NK-92 treated with Interleukin-12 subunit alpha and Interleukin-12 subunit beta, amount 100 ng/mL, for 24 hours (cell line): ENCODE measurements at places on chromosomes 6 and 20.

- DNase-seq = no peak
Measured at GRCh38 chr6:142300758-142301650, 803 bp upstream of the ADGRG6 start.

GRCh38 chr20:2390951-2391675 is 10.4 kb downstream of the TGM6 start:
- DNase-seq = no peak

DNA sequence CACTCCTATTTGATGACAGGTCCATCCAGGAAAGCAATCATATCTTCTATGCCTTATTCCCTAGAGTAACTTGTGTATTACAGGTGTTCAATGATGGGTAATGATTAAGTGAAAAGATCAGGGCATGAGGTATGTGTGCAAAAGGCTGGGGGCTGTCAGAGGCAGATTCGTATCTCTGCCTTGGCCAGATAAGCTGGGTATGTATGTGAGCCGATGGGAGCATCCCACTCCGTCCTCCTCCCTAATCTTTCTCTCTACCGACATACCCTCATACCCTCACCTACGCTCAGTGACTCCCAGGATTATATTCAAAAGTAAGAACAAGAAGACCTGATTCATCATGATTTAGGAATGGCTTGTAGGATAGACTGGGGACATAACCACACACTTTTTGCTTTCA is 238.7 kb downstream of the PLCB1 start:
- DNase-seq = no peak

DNA sequence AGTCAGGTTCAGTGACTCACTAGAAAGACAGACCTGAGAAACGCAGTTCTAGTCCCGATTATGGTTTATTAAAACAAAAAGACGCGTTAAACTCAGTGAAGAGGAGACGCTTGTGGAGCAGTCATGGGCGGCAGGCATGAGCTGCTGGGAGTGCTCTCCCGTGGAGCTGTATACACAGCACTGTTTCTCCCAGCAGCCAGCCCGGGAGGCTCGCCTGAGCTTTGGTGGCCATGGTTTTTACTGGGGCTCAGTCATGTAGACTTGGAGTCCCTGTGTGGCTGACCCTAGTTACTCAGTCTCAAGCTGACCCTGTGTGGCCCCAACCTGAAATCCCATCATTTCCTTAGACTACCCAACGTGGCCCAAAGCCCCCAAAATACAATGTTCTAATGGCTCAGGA is 41.2 kb upstream of the BHLHE23 start:
- no peak for DNase-seq

DNA sequence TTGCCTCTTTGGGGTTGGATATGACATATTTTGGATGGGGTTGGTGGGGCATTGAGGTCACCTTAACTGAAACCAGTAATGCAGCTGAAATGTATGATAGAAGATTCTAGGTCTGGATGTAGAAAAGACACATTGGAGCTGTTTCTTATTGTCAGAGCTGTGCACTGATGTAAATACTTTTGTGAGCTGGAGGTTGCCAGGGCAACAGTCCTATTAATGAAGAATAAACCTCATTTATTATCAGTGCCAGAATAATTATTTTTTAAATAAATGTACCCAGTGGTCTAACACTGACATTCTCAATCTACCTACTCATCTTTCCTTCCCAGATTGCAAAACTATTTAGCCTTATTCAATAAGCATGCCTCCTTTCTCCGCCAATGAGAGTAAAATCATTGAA is 57.0 kb downstream of the CAP2 start:
- DNase-seq = no peak

GRCh38 chr6:37149745-37150144 is 20.2 kb upstream of the PIM1 start:
- DNase-seq = no peak

DNA sequence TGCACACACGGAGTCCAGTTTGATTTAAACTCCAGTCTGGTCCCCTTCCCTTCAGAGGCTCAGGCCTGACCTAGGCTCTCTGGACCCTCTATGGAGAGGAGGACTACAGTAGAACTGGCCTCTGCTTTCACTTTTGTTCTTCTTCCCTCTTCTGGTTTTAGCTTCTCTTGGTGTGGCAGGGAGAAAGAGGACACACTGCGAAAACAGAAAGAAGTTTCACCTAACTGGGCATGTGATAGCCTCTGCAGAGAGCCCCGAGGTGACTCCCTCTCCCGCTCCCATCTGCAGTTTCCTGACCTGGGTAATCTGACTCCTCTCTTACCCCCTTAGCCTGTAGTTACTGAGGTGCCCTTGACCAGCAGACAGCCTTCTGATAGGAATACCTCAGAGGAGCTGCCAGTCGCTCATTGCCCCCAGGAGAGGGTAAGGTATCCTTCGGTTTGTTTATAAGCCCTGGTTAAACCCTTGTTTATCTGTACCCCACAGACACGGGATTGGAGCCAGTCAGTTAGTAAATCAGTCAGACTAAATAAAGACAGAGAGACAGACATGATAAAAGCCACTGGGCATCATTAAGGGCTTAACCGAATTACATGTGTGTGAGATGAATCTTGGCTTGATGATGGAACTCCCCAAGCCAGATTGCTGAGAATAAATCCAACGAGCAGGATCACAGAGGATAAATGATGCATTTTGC is 12.0 kb upstream of the DTNBP1 start:
- no peak for DNase-seq

DNA sequence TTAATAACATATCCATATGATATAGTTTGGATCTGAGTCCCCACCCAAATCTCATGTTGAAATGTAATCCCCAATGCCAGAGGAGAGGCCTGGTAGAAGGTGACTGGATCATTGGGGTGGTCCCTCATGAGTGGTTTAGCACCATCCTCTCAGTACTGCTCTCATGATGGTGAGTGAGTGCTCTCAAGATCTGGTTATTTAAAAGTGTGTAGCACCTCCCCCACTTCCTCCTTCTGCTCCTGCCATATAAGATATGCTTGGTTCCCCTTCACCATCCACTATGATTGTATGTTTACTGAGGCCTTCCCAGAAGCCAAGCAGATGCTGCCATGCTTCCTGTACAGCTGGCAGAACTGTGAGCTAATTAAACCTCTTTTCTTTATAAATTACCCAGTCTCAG is 22.9 kb downstream of the IRF4 start:
- DNase-seq = no peak

GRCh38 chr6:31718265-31718664 is 3.1 kb downstream of the LY6G6D start:
- DNase-seq = no peak

DNA sequence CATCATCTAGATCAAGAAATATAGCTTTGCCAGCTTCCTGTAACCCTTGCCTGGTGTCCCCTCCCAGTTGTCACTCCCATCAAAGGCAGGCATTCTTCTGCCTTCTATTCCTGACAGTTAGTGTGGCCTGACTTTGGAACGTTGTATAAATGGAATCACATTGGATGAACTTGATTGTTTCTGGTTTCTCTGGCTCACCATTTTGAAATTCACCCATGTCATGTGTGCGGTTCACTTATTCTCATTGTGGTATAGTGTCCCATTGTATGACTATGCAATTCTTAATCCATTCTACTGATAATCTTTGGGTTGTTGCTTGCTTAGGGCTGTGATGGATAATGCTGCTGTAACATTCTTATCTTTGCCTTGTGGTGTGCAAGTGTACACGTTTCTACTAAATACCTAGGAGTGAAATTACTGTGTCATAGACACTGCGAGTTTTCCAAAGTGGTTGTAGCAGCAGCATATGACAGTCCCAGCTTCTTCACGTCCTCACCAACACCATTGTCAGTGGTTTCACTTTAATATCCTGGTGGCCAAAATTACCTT is 73.2 kb downstream of the VEGFA start:
- DNase-seq = no peak

- DNase-seq = no peak
Measured at GRCh38 chr6:164408868-164409267, 900.5 kb downstream of the C6orf118 start.

DNA sequence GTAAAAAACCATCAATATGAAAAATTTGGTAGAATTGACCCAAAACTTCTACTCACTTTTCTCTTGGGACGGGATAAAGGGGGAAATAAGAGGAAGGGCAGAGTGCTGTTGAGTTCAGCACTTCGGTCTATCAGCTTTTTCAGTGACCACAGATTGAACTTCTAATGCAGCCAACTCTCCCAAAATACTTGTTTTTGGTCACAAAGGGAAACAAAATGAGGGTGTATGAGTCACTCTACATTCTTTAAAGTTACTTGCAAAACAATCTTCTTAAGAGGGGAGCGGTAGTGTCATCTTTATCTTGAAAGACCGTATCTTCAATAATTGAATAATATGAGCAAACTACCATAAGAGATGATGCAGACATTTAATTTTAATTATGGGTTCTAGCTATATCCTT is 661.3 kb downstream of the CD109 start:
- DNase-seq = no peak

GRCh38 chr6:2205396-2205795 is 40.0 kb downstream of the GMDS start:
- DNase-seq = no peak

DNA sequence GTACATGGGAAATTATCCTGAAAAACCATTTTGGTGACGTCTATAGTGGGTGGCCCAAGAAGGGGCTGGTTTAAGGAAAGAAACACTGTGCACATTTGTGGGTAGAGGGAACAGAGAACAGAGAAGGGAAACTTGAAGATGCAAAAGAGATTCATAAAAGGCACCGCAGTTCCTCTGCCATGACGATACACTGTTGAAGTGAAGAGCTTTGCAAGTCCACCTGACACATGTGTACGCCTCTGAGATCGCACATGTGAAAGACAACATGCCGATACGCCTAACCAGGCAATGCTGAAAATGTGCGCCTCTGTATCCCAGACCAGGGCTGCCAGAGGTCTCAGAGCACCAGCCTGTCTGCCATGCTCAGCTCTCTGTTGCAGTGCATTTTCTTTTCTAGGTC is 180.9 kb downstream of the KIF16B start:
- DNase-seq = no peak

GRCh38 chr20:22908437-22908836 is 126.7 kb upstream of the SSTR4 start:
- no peak for DNase-seq

- no peak for DNase-seq
Measured at GRCh38 chr6:91341473-91341872, 754.6 kb upstream of the MAP3K7 start.

DNA sequence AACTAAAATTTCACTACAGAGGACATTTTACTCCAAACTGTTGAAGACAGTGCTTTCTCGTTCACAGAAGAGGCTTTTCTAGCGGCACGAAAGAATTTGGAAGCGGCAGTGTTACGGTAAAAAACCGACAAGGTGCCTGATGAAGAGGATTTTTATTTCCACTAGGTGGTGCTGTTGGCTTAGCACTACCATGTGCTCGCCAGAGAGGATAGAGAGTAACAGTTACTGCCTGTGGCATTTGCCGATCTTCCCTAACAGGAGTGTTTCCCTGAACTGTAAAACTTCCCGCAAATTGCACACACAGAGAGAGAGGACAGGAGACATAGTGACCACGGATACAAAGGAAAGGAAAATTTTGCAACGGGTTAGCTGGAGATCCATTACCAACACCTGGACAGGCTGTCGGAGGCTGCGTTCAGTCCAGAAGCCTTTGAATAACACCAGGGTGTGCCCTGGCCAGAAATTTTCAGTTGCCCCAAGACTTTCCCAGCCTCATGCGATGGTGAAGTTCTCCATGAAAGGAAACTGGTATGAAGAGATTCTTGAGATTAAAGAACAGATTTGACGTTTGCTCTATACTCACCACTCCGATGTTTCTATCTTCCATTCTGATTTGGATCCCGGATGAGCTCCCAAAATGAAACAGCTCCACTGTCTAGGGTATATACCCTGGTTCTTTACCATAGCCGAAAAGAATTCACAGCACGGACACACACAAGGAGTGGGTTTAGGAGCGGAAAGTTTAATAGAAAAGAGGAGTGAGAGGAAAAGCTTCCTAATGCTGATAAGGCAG is 48.1 kb downstream of the HLA-DPB1 start:
- no peak for DNase-seq

DNA sequence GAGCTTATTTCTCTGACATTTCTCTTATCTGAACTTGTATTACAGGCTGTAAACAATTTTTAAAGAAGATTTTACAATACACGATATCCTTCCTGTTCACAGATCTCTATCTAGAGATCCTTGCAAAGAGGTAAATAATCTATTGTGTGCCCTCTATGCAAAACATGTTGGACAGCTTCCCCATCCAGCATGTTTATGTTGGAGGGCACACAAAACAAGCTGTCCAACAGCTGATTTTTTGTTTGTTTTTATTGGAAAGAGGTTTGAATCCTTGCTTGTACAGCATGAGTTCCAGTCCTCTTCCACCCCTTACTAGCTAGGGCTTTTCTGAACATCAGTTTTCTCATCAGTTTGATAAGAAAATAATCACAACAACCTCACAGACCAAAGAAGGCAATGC is 62.3 kb upstream of the SYNDIG1 start:
- DNase-seq = no peak

- DNase-seq = no peak
Measured at GRCh38 chr6:22251348-22251747, 45.5 kb downstream of the PRL start.

DNA sequence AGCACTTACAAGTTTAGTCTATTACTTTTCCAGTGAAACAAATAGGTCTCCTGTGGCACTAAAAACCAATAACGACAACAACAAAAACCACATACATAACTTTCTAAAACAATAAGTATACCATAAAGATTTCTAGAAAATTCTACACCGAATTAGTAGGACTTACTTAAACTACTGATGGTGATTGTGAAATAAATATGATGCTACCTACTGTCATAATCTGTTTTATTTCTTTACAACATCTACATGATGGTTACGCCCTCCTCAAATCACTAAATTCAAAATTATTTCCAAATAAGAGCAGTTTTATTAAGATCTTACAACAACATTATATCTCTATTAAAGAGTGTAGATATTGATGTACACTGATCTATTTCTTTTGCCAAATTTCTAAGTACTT is 147.0 kb downstream of the DST start:
- no peak for DNase-seq

- no peak for DNase-seq
Measured at GRCh38 chr6:20978151-20978614, 443.9 kb downstream of the CDKAL1 start.

- peak; percentile 54 for DNase-seq
Measured at GRCh38 chr6:26286168-26286877, 78.7 kb upstream of the BTN3A2 start.

DNA sequence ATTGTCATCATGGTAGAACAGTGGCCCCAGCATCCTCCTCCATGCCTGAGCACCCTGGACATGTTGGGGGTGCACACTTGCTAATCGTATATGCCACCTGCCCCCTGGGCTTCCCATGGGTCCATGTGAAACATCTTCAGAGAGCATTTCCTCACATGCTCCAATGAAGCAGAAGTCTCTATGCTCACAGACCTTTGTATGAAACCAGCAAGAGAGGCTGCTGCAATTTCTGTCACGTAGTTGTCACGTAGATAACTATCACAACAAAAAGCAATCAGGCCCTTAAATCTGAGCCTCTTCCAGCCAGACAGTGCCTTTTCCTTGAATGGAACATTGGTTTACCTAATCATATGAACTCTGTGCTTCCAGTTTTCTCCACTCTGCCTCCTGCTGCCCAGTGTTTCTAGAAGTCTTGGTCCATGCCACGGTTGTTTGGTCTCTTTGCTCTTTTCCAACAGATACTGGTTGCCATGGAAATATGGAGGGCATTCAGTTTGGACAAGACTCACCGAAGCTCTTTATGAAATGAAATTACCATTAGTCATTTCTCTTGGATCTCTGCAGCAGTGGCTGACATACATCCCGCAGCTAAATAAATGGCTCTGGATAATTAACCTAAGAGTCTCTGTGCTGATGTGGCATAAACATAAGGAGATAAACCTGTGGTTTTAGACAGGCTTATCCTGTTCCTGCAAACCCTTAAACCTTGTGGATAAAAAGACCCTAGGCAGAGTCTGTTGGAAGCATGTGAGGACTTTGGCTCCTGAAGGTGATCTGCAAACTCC is 172.8 kb upstream of the SYNDIG1 start:
- no peak for DNase-seq
